ENCODE measurements at places on chromosomes 2 and 18.

- DNase-seq: no peak
Measured at GRCh38 chr18:63843008-63843407, 44.5 kb upstream of the SERPINB2 start.

GRCh38 chr2:1488181-1488671 is 75.0 kb downstream of the TPO start:
- DNase-seq: peak; percentile 40

DNA sequence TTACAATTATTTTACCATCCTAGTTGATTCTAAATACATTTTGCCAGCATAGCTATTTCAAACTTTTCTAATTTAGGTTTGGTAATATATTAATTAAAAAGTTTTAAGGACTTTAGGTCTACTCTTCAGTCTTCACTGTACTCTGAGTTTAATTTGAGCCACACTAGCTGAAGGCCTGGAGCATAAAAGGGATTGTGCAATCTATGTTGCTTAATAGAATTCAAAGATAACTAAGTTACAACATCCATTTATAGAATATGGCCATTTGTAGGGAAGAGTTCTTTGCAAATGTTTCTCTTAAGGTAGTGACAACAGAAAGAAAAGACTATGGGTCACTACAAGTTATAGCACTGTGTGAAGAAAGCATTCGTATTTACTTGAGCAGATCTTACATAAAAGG is 702.2 kb upstream of the NRXN1 start:
- DNase-seq: no peak

GRCh38 chr2:10686176-10686730 is 3.5 kb downstream of the NOL10 start:
- DNase-seq: no peak

GRCh38 chr2:112749755-112750559 is 14.5 kb downstream of the CKAP2L start:
- peak; percentile 67 for DNase-seq

GRCh38 chr2:121362774-121363173 is 77.8 kb upstream of the TFCP2L1 start:
- no peak for DNase-seq

Measured in sigmoid colon (tissue), 7 donors.